ENCODE measurements at places on chromosomes 1 and 21. TPM values are rescaled to one million over a fixed set of nuclear protein-coding genes. Genes with fewer than 3 reads are reported as not detected.

Gene CYB5RL
- 19.4 TPM for total RNA-seq

Gene AKR7A3
- 1.4 TPM for total RNA-seq

- no peak for DNase-seq
These were observed 92.1 kb downstream of the WDR3 start for GRCh38 chr1:118021668-118022067.

Gene SH3BGR
- 1.7 TPM for total RNA-seq

Gene PCAT6
- total RNA-seq: 2.2 TPM

DNA sequence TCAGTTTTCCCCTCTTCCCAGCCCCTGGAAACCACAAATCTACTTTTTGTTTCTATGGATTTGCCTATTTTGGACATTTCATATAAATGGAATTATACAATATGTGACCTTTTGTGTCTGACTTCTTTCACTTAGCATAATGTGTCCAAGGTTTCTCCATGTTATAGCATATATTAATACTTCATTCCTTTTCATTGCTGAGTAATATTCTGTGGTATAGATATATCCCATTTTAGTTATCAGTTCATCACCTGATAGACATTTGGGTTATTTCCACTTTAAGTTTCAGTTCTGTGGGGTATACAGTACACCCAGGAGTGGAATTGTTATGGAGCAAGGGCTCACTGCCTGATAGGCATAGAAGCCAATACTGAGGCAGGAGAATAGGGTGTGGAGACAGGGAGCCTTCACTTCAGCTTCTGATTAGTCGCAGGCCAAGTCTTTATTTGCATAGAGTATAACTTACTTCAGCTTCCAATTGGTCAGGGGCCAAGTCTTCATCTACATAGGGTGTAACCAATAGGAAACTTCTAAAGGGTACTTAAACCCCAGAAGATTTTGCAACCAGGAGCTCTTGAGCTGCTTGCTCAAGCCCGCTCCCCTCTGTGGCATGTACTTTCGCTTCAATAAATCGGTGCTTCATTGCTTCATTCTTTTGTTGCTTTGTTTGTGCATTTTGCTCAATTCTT lies 8.3 kb upstream of the NVL start:
- DNase-seq: no peak

Gene RGS5
- total RNA-seq: 1.5 TPM

- no peak for DNase-seq
These were observed 8.8 kb downstream of the TFF2 start for GRCh38 chr21:42341776-42342542.

DNA sequence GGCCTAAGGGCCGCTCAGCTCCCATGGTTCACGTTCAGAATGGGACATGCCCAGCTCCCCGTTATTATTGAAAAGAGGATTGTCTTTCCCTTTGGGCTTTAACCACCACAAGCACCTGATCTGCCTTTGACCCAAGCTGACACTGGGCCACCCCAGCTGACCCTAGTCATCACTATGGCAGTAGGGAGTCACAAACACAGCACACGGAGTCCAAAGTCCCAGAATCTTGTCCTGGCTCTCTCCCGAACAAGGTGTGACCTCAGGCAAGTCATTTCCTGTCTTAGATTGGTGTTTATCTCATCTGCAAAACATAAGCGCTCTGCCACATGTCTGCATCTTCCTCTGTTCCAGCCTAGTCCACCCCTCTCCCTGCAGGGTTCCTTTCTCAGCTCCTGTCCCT lies 31.5 kb downstream of the IGFN1 start:
- no peak for DNase-seq

DNA sequence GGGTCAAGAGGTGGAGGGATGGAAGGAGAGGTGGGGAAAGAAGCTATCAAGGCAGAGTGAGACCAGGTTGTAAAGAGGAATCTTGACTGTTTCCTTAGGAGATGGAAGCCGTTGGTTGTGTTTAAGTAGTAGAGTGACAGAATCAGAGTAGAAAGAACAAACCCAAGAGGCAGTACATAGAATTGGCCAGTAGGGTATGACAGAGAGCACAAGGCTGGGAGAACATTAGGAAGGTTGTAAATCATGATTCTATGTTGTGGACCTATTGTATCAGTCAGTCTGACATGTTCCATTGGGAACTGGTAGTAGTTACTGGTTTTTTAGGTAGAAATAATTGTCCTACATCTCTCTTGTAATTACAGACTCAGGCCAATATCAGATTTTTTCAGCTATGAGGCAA lies 486.9 kb upstream of the USP24 start:
- DNase-seq: no peak

Gene SPATA21
- not detected for total RNA-seq

DNA sequence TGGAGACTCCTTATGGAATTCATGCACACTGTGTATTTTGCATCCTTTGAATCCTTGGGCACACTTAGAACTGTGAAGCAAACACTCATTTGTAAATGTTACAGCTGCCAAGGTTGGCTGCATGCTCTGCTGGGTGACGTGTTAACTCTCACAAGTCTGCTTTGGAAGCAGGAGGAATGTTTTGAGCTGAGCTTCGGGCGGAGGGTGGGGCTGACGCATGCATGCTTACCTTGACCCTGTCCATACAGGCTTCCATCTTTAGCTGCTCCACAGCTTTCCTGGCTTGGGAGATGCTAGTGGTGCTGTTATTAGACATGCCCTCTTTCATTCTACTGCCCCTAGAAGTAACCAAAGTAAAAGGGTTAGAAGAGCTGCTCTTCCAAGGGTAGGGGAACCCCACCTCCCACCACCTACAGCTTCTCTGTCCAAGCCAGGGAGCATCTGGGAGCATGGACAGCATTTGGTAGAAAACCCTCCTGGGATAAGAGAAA lies 66.0 kb downstream of the GNG4 start:
- no peak for DNase-seq

GRCh38 chr1:95068956-95069709 lies 3.6 kb downstream of the ALG14 start:
- no peak for DNase-seq

DNA sequence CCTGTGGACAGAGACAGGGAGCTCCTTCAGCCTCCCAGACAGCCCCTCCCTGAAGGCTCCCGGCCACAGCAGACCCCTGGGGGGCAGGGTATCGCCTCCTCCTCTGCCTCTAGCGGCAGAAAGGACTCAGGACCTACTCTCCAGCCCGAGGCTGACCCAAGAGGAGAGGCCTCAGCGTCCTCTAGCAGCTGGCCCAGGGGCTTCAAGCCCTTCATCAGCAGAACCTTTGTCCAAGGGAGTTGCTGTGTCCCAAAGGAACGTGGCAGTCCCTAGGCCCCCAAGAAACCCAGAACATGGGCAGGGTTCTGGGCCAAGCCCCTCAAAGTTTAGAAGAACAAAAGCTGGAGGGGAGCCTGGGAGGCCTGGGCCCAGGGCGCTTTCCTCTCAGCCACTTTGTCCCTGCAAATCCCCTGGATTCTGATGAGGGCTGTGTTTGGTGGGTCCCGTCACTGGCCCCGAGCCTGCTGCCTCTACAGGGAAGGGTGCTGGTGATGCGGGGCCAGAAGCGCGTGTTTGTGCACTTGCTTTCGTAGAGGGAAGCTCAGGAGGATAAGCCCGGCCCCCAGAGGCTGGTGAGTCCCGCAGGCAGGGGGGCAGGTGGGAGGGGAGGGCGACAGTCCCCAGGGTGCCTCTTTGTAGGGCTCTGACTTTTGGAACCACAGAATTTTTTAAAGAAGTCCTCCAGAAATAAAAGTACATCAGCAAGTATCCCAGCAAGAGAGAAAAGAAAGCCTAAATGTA lies 13.3 kb downstream of the ITGB2 start:
- no peak for DNase-seq

DNA sequence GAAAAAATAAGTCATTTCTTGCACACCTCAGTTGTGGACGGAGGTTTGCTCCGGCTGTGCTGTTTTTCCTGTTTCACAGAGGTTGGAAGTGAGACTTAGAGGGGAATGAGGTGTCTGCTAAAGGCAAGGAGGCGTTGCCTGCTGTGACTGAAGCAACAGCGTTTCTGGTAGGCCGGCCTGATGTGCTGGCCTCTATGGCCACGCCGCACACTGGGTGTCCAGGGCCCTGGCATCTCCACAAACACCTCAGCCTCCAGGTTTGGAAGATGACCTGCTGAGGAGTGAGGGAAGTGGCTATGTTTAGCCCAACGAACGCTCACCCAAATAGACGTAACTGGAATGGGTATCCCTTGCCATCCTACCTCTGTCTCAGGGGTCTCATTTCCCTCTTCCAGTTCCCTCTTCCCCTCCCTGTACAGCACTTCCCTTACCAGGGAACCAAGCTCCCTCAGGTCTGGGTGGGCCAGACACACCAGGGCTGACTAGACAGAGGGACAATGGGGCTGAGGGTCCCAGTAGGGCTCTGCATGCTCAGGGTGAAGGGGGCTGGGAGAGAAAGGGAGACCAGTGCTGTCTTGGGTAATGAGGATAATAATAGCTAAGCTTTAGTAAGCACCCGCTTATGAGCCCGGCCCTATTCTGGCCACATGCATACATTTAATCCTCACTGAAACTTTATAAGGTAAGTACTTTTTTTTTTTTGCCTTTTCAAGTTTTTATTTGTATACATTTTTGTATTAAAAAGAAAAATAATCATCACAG lies 11.9 kb downstream of the CACNA1S start:
- DNase-seq: no peak

DNA sequence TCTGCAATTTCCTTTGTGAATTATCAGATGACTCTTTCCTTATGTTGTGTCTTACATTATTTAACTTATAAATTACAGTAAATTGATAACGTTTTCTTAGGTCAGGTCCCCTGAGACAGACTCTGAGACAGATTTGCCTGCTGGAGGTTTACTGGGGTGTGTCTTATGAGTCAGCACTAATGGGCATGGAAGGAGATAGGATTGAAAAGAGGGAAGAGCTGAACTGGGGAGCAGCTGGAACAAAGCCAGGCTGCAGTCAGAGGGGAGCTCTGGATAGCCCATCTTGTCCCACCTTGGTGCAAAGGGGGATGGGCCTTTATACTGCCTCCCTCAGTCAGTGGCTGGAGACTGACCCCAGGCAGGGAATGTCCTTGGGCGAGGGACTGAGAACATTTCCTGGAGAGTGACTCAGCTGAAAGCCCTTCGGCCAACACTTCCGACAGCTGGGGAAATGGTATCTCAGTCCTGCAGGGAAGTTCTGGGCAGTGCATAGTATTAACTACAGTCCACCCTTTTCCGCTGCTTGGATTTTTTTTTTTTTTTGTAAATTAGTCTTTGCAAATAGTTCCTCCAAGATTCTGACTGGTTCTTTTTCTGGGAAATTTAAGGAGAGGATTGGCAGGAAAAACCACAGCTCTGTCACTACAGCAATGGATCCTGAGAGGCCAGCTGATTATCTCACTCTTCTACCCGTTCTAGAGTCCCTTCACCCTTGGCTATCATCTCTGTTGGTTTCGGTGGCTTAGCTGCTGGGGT lies 39.1 kb upstream of the CDC42BPA start:
- peak; percentile 39 for DNase-seq

- no peak for DNase-seq
These were observed 21.6 kb downstream of the HUNK start for GRCh38 chr21:31894457-31894856.

- DNase-seq: no peak
These were observed 42.9 kb downstream of the CRYAA start for GRCh38 chr21:43211760-43212115.

Gene PDE4B
- total RNA-seq: 0.26 TPM

Gene CHRM3
- 0.13 TPM for total RNA-seq

DNA sequence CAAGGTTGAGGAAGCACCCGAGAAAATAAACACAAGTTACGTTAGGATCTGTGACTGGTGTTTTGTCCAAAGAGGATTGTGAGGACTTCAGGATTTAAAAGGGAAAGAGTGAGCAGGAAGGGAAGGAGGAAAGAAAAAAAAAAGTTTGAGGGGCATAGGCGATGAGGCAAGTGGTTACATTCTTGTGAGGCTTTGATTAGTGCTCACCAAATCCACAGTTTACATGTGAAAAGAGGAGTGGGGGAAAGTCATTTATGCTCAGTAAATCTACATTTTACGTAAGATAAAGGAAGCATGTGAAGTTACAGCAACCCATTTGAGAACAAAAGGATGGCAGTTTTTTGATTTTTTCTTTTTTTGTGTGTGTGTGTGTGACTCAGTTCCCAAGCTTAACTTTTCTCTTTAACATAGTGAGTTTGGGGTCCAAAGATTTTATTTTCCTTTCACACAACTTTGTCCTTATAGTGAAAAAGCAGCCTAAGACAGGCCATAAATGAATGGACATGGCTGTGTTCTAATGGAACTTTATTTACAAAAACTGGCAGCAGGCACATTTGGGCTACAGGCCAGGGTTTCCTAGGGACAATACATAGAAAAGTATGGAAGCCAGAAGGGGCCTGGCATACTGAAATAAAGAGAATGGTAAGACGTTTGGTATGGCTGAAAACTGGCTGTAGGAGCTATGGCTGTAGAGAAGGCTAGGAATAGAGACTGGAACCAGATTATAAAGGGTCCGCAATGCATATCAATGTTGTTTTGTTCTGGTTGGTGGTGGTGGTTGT lies 121.7 kb downstream of the FGGY start:
- DNase-seq: no peak

GRCh38 chr1:116380499-116381242 lies 7.6 kb downstream of the ATP1A1 start:
- no peak for DNase-seq

DNA sequence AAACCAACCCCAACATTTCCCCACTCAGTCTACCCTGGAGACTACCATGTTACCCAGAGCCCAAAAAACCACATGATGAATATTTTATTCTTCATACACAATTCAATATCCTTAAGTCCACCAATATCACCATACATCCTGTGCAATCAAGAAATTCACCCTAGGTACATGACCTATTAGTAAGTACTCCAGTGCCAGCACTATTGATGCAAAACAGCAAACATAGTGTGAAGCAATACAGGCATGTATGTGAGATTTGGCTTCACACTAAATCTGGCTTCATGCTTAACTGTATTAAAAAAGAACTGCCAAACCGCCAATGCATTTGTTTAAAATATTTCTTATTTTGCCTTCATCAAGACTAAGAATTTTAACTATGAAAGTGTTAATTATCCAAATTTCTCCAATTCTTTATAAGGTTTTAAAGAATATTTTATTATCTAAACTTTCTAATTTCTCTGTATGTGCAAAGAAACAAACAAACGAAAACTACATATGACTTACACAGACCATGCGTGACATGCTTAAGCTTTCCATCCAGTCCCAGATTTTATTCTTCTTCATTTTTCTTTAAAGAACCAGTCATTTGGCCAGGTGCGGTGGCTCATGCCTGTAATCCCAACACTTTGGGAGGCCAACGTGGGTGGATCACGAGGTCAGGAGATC lies 22.4 kb upstream of the TMEM125 start:
- no peak for DNase-seq

DNA sequence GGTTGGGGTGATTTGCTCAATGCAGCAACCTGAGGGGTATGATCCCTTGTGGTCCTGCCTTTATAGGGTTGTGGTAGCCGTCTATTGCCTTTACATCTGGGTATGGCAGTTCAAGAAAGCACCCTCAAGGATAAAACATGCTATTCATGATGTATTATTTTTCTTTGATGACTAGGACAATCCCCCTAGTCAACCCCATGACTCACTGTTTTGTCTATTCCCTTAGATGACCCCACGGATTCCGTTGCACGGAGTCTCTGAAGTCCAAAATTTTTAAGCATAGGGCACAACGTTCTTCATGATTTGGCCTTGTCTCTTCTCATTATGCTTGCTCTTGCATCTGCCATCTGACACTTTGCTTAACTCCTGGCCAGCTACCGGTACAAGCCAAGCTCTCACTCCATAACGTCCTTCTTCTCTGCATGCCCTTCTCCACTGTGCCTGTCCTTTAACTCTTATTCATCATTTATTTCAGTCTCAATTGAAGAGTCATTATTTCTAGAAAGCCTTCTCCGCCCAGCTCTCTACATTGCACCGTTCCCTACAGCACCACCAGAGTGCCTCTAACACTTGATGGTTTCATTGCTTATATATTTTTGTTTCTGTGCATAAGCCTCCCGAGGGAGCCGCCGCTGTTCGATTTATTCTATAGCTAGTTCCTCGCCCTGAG lies 838 bp upstream of the DISP1 start:
- no peak for DNase-seq
